Stimulated activated CD4-positive, alpha-beta T cell treated with anti-CD3 and anti-CD28 coated beads, Interleukin-15, amount 100 ng/mL, for 1 hour (primary cell): ENCODE measurements at places on chromosomes 5 and 9.

GRCh38 chr9:87119328-87119881 is 172.1 kb upstream of the GAS1 start:
- DNase-seq, result no peak

GRCh38 chr9:135083241-135083810 is 4.1 kb upstream of the OLFM1 start:
- DNase-seq, result no peak

DNA sequence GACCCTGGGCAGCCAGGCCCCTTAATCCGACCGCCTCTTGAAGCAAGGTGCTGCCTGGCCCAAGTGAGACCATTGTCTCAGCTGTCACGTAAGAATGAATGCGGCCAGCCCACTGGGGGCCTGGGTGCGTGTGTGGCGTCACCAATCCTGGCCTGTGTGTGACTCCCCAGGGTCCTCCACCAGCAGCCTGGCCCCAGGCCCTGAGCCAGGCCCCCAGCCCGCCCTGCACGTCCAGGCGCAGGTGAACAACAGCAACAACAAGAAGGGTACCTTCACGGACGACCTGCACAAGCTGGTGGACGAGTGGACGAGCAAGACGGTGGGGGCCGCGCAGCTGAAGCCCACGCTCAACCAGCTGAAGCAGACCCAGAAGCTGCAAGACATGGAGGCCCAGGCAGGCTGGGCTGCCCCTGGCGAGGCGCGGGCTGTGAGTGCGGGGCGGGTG is 124.2 kb downstream of the WNK2 start:
- DNase-seq, result no peak

DNA sequence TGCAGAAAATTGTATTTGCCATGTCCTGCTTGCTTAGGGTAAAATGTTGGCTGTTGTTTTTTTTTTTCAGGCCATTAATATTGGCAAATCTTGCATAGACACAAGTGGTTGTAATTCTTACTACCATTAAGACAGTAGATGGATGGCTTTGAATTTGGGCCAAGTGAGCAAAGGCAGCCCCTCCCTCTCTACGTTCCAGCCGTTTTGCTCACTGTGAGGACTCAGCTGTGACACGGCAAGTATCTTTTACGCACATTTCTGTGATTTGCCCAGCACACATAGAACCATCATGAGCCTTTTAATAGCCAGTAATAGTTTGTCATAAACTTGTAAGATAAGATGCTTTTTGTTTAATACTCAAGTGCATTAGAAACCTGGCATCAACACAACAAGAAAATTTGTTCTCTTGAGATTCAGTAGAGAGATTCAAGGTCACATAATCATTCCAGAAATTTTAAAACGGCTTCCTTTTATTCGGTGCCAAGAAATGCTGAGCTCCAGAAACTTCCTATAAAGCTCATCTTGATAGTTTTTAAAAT is 205.2 kb upstream of the ADCY2 start:
- no peak for DNase-seq

GRCh38 chr9:29100762-29101161 is 1527.5 kb upstream of the C9orf72 start:
- no peak for DNase-seq

DNA sequence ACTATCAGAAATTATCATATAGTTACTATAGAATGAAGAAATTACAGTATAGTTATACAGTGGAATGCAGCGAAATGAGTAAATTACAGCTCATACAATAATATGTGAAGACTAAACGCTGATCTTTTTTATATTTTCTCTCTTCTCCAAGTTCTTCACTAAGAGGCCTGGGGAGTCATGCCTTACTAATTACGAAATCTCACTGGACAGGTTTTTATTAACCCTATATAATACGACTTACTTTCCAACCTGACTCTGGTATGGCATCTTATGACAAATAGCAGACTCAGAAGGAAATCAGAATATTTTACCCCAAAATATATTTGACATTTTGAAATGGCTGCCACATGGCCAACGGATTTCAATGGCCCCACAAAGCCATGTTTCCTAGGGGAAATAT is 9.1 kb downstream of the CARNMT1 start:
- no peak for DNase-seq

GRCh38 chr5:39555788-39556187 is 131.0 kb upstream of the DAB2 start:
- no peak for DNase-seq

- DNase-seq, result no peak
Observed at GRCh38 chr9:136493567-136493971, 10.7 kb upstream of the SEC16A start.

DNA sequence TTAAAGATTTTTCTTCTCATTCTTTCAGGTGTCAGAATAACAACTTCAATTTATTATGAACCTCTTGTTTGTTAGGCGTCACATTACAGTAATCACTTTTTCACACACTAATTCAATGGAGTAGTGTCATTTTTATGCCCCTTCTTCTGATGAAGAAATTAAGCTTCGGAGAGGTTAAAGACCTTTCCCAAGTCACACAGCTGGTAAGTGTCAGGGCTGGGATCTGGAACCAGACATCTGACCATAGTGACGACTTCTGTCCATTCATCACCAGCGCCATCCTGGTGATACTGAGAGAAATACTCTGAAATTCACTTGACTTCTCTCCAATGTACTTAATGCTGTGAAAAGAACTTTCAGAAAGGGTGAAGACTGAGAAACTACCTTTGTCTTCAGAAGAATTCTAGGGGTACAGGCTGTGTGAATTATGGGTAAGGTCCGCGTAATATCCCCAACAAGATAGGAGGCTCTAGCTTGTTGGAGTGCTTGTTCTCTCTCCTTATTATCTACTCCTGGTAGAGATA is 173.8 kb downstream of the GAS1 start:
- no peak for DNase-seq

GRCh38 chr5:81787474-81788242 is 36.8 kb upstream of the SSBP2 start:
- no peak for DNase-seq

DNA sequence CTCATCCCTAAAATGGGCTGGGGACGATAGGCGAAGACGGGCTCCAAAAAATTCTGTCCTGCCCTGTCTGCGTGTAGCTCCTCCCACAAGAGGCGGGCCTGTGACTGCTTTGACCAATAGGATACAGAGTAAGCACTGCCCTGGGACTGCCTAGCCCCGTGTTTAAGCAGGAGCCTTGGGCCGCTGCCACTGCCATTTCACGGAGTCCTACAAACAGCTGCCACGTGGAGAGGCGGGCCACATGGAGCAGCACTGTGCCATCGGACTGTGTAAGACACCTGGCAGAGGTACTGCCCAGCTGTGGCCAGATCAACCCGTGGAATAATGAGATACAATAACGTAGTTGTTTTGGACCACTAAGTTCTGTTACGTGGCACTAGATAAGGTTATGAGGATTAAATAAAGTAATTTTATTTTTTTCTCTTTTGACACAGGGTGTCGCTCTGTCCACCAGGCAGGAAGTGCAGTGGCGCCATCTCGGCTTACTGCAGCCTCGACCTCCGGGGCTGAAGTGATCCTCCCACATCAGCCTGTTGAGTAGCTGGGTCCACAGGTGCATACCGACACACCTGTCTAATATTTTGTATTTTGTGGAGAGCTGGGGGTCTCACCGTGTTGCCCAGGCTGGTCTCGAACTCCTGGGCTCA is 87.2 kb downstream of the LMNB1 start:
- no peak for DNase-seq

DNA sequence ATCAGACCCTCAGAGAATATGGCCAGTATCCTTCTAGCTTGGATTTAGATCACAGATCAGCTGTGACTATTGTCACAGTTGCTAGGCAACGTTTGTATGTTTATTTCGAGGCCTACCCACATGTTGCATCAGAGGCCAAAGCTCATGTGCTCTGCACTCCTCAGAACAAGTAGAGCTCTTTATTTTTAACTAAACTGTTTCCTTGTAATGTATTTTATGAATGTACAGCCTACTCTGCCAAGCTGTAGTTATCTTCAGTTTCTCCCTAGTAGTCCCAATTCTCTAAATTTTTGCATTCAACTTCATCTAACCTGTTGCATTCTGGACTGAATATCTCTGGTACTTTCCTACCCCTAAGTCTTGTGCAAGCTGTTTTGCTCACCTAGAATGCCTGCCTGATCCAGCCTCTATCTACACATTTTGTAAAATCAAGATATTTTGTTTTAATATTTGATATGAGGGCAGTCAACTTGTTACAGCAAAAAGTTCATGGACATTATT is 52.8 kb downstream of the CAST start:
- no peak for DNase-seq

DNA sequence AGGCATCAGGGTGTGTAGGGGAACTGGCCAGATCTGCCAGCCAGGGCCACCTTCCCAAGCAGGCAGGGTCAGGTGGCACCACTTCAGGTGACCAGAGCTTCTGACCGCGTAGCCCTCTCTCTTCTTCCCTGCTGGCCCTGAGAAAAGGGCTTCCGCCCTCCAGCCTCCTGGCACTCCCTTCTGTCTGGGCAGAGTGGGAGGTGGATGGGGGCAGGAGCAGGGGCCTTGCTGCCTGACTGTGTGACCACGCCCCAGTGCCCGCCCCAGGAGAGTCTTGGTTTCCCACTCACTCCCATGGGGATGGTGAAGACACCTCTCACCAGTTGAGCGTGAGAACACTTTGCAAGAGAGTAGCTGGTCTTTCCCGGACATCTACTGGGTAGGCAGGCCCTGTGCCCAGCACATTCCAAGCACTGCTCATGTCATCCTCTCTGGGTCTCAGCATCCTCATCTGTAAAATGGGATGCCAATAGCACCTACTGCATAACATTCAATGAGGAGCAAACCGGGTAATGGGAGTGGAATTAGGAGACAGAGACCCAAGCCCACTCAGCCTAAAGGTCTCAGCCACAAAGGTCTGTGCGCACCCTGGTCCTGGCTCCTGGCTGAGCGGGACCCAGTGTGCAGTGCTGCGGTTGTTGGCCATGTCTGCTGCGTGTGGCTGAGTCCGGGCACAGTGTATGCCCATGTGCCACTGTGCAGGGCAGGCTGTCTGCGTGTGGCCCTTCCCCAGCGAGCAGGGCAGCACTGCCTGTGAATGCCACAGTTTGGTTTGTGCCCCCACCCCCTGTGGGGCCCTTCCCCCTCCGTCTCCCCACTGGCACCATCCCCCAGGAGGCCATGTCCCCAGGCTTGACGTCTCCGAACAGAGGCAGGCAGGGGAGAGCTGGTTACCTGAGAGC is 179.1 kb upstream of the IER5L start:
- DNase-seq, result no peak

DNA sequence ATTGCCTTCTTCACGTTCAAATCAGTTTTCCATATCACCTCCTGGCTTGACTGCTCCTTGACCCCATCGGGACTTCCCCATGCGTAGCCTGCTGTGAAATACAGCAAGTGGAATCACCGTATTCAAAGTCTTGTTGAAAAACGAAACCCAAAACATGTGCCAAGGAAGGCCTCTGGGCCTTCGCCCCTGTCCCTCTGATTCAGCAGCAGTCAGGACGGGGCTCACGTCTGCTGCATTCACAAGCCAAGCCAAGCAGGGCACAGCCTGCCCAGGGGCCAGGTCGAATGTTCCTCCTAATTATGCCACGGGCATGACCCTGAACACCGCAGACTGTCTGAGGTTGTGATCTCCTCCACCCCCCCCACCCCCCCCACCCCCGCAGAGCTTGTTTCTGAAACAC is 960 bp upstream of the CTNND2 start:
- DNase-seq, result no peak

- no peak for DNase-seq
Observed at GRCh38 chr9:2662496-2662895, 40.9 kb downstream of the VLDLR start.

- DNase-seq, result no peak
Observed at GRCh38 chr5:1133510-1134201, 21.8 kb upstream of the SLC12A7 start.

DNA sequence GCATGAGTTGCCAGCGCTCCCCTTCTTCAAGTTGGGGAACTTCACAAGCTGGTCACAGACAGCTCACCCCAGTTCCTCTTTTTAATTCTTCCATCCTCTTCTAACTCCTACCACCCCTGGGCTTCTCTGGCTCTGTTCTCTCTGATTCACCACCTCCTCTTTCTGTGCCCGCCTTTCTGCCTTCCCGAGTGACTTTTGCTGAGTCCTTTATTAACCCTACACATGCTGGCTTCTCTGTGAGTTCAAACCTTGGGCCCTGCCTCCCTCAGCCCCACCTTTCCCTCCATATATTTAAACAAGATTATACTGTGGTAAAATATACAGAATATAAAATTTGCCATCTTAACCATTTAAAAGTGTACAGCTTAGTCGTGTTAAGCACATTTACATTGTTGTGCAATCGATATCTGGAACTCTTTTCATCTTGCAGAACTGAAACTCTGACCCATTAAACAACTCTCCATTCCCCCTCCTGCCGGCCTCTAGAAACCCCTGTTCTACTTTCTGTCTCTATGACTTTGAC is 32.0 kb downstream of the SLC46A2 start:
- DNase-seq, result no peak

DNA sequence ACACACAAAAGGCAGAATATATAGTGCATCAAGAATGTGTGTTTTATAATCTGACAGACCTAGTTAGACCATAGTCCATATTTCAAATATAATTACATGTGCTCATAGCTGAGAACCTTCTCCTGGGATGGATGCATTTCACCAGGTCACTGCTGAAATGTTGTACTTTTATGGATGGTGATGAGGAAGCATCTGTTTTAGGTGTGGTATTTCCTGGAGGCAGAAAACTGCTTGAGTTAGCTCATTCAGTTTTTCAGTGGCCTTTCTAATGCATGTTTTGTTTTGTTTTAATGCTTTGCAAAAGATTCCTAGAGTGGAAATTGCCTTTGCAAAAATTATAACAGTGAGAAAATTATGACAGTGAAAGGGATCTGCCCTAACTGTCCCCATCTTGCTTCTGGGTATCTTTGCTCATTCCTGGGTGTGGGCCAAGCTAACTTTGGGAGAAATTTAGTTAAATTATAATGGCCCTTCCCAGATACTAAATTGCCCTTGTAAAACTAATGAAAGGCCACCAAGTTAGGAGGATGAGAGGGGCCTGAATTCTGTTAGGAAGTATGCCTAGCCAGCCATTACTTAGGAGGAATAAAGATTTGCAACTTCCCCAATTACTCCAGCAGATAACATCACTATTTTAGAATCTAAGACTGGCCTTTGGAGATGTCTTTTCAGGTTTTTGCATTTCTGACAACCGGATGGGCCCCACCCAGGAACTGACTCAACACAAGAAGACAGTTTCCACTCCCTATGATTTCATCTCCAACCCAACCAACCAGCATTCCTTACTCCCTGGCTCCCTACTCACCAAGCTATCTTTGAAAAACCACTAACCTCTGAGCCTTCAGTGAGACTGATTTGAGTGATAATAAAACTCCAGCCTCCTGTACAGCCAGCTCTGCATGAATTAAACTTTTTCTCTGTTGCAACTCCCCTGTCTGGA is 7.0 kb upstream of the IL12B start:
- no peak for DNase-seq

- no peak for DNase-seq
Observed at GRCh38 chr5:164435576-164435975, 930.2 kb downstream of the MAT2B start.

- DNase-seq, result no peak
Observed at GRCh38 chr5:139414581-139415130, 10.8 kb upstream of the SPATA24 start.

- DNase-seq, result no peak
Observed at GRCh38 chr9:88180081-88180765, 41.9 kb upstream of the SPATA31C2 start.

GRCh38 chr5:79109527-79110492 is 1.8 kb upstream of the BHMT start:
- DNase-seq, result no peak
